Mesothelial cell of epicardium (in vitro differentiated cells): ENCODE measurements at places on chromosomes 1 and 21. TPM values are rescaled to one million over a fixed set of nuclear protein-coding genes. Genes with fewer than 3 reads are reported as not detected.

GRCh38 chr1:30729901-30730300, 6.5 kb upstream of the MATN1 start:
- no peak for DNase-seq

DNA sequence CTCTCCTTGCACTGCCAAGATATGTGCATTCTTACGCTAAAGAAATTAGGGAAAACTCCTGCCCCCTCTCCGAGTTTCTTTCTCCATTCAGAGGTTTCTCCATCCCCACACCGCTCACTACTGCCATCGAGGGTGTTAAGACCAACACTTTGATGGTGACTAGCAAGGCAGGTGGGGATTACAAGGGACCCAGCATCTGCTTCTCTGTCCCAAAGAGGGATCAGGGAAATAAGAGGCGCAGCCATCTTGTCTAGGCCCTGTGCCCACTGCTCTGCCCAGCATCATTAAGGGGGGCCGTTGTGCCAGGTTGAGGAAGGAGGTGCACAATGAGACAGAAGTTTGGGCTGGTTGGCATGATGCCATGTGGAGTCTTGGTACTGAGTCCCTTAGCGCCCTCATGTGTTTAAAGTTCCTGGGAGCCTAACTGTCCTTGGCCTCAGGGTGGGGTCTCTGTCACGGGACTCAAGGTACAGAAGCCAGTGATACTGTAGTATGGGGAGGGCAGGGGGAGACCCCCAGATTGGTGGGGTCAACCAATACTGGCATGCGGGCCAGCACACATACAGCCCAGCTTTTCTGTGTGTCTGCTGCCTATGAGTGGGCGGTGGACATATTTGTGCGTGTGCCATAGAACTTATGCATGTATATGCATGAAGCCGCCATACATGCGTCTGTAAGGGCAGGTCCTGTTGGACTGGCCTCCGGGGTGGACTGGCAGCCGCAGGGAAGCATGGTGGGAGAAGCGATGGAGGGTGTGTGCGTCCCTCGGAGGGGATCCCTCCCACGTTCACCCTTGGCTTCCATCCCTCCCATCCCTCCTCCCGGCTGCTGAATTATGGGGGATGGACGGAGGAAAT, 5.5 kb downstream of the EFNA3 start:
- DNase-seq = no peak

- no peak for DNase-seq
These were observed 19.3 kb upstream of the AQP10 start for GRCh38 chr1:154301582-154301981.

DNA sequence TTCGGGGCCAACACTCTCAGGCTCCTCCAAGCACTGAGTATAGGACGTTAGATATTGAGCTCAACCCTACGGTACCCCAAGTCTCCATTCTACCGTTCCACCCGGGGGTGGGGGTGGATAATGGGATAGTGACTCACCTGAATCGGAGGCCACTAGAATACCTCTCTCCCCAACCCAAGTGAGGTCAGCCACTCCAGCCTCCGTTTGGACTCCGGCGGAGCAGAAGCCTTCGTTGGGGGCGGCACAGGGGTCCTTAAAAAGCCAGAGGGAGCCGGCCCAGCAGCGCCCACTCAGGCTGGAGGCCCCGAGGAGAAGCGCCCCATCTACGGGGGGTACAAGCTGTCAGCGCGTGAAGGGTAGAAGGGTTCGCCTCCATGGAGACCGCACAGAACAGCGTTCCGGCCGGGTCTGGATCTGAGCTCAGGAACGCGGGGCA, 556 bp downstream of the WDR77 start:
- DNase-seq = no peak

DNA sequence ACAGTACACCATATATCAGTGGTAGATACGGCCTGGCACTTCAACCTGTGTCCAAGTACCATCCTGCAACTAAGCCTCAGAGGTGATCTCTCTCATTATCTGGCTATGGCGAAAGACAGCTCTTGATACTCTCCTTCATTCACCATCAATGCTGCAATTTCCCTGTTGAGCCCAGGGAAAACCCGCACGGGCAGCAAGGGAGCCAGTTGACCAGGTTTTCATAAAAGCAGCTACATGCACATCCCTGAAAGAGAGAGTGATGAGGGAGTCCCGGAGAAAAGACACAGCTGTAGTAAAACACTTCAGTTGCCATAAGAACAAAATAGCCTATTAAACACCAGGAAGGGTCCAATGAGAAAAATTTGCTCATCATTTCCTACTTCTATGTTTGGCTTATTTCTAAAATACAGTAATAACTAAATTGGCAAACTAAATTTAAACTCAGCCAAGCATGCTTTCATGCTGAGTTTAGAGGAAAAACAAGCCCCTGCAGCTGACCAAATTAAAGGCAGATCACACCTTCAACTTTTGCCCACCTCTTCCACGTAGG, 68.3 kb downstream of the CAPZB start:
- no peak for DNase-seq

CDC7 gene
- 16.3 to 18.8 TPM (median 16.6 TPM) in 3 replicates for total RNA-seq
